Stimulated activated CD4-positive, alpha-beta T cell treated with anti-CD3 and anti-CD28 coated beads, Interleukin-15, amount 100 ng/mL, for 48 hours (primary cell): ENCODE measurements at places on chromosomes 2 and 18.

- DNase-seq = no peak
Measured at GRCh38 chr2:42147641-42148274, 21.4 kb upstream of the EML4 start.

- no peak for DNase-seq
Measured at GRCh38 chr18:9722691-9723090, 14.6 kb downstream of the RAB31 start.

- DNase-seq = no peak
Measured at GRCh38 chr2:225534697-225535096, 135.2 kb downstream of the NYAP2 start.

- no peak for DNase-seq
Measured at GRCh38 chr2:143085125-143085784, 44.0 kb upstream of the ARHGAP15 start.

DNA sequence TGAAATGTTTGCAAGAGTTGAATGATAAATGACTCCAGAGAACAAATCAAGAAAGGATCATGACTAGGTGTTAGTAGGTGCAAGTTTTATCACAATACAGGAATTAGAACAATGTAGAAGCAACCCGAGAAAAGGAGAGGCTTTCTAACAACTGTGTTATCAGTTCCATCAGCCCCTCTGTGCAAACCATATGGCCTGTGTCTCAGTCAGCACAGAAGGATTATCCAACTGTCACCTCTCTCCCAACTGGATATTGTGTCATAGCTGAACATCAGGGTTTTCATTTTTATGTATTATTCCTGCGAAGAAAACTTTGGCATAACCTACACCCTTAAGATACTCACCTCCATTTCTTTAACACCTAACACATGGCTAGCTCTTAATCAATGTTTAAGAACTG, 321.6 kb upstream of the RND3 start:
- DNase-seq = no peak
